ENCODE measurements at places on chromosomes 12 and 14.

DNA sequence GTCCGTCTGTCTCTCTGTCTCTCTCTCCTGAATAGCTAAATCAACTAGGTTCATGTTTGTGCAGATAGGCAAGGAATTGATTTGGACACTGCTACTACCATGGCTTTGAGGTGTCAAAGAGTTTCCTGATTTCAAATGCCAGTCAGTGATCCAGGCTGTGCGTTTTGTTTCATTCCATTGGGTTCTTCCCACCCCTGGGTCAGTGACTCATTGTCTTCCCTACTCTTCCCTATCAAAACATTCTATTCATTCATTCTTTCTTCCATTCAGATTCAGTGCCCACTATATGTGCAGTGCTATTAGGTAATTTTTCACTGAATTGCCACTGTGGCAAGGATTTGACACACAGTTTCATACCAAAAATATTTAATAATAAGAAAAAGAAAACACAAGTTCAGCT lies 50.4 kb downstream of the RPH3A start:
- no peak for DNase-seq

GRCh38 chr14:51711505-51711904 lies 59.8 kb downstream of the FRMD6 start:
- DNase-seq, result no peak

- no peak for DNase-seq
Measured at GRCh38 chr12:87467936-87468335, 561.3 kb downstream of the C12orf50 start.

DNA sequence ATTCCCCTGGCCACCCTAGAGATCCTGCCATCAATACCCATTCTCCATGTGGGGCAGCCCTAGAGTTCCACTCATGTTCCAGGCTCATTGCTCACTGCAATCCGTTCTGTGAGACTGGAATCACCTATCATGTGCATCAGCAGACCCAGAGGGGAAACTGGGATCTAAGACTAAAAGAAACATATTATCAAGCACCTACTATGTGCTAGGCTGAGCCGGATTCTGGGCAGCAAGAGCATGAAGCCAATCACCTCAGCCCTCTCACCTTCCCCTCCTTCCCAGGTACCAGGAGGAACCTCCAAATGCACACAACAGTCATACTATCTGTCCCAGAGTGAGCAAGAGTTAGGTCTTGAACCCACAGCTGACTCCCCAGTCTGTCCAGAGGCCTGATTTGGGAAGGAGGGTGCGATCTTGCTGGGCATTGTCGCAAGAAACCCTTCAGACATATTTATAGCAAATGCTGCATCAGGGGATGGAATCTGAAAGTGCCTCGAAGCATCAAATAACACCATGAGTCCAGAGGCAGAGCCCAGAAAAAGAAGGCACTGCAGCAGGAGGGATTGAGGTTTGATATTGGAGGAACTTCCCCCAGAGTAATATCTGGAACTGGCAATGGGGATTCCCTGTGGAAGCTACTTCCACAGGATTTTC lies 6.7 kb upstream of the CACNB3 start:
- no peak for DNase-seq

GRCh38 chr14:58639842-58640484 lies 2.2 kb downstream of the DACT1 start:
- DNase-seq, result peak; percentile 63

DNA sequence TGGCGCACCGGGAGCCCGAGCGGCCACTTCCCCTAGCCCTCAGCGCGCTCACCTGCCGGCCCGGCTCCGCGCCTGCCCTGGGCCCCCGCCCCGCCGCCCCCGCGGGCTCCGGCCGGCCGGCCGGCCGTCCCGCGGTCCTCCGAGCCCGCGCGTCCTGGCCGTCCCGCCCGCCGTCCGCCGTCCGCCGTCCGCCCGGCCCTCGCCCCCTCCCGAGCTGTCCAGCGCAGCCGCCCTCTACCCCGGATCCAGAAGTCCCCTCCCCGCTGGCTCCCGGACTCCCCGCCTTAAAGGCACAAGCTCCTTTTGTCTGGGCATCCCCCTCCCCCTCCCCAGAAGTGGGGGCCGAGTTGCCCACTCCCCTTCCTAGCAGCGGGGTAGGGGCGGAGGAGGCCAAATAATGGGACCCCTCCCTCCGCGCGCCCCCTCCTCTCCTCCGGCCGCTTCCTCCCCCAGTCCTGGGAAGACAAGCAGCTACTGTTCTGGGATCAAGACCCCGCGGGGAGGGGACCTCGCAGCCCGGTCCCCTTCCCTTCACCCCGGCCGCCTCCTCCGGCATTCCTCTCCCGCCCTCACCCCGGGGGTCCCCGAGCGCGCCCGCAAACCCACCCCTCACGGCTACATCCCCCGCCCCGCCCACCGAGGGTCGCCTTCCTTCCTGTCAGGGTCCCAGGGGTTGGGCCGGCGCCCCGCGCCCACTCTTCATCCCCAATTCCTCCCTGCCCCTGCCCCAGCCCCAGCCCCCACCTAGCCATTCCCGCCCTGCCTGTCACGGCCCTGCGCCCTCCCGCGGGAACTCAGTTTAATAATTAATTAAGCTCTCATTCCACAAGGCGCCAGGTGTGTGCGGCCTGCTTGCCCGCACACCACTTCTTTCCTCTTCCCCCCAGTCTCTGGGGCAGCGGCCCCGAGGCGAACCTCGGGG lies at the start of gene ADCY6:
TSS of gene ADCY6 (minus strand) at position 236 of the 922 bp plus-strand sequence. CDS start 5,655 bp downstream, outside the sequence.
- peak; percentile 72 for DNase-seq

DNA sequence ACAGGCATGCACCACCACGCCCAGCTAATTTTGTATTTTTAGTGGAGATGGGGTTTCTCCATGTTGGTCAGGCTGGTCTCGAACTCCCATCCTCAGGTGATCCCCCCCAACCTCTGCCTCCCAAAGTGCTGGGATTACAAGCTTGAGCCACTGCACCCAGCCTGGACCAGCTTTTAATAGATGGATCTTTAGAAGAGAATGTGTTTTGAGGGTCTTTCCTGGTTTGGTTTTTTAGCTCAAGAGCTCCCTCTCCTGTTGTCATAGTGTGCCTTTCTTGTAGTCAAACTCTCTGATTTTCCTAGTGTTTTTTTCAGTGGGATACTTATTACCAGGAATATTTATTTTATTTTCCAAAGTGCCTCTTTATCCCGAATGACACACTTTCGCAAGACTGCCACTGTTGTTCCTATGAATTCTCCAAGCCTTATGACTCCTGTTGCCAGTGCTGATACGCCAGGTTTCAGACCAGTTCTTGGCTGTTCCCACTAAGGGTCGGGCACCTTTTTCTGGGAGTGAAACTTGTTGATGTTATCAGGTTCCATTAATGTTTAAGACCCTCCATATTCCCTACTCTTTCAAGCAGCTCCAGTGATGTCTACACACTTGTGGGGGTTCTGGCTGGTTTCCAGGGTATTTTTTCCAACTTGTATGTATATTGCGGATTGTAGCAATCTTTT lies 31.5 kb upstream of the LIMA1 start:
- peak; percentile 40 for DNase-seq

DNA sequence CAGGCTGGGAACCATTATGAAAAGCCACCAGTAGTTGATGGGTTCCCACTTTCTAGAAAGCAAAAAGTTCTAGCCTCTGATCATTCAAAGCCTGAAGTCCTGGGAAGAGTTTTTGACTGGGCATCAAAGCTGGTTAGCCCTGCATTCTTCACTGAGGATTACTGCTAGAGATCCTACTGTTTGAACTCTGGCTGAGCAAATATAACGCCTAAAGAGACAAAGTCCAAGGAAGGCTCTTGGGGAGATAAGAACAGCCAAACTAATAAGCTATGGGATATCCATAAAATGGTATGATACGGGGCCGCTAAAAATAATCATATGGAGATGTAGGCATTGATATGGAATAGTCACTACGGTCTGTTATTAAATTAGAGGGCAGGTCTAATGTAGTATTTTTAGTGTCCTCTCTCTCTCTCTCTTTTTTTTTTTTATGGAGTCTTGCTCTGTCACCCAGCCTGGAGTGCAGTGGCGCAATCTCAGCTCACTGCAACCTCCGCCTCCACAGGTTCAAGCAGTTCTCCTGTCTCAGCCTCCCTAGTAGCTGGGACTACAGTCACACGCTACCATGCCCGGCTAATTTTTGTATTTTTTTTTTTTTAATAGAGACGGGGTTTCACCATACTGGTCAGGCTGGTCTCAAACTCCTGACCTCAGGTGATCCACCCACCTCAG lies 35.5 kb downstream of the PLXNC1 start:
- DNase-seq, result no peak

- DNase-seq, result no peak
Measured at GRCh38 chr12:106434526-106434925, 77.0 kb downstream of the POLR3B start.

DNA sequence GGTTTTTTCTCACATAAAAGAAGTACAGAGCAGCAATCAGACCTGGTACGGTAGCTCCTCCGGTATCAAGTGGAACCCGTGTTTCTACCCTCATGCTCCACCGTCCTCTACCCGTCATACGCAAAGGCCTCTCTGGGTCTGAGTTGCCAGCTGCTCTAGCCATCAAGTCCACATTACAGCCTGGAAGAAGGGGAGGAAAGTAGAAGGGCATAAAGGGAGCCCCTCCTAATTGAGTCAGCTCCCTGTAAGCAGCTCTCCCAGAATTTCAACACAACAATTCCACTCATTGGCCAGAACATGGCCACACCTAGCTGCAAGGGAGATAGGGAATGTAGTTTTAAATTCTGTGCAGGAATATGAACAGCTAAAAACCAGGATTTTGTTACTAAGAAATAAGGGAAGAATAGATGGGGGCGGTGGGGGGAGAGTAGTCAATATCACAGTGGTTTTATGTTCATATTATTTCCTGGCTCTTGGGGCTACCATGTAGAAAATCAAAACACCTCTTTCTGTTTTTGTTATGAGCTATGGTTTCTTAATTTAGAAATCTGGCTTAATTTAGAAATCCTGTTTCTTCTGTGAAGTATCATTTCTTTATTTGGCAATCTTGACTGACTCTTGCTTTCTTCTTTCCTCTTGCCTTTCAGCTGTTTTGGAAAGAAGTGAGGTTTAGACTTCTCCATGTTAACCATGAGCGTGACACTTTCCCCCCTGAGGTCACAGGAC lies 103.9 kb downstream of the AKAP6 start:
- DNase-seq, result no peak

GRCh38 chr14:57560681-57561080 lies 67.0 kb upstream of the CCDC198 start:
- no peak for DNase-seq

DNA sequence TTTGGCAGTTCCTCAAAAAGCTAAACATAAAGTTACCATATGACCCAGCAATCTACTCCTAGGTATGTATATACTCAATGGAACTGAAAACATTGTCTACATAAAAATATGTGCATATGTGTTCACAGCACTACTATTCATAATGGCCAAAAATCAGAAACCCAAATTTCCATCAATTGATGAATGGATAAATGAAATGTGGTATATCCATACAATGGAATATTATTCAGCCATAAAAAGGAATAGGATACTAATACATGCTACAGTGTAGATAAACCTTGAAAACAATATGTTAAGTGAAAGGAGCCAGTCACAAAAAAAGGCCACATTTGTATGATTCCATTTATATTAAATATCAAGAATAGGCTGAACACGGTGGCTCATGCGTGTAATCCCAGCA lies 3.4 kb downstream of the ACYP1 start:
- no peak for DNase-seq

DNA sequence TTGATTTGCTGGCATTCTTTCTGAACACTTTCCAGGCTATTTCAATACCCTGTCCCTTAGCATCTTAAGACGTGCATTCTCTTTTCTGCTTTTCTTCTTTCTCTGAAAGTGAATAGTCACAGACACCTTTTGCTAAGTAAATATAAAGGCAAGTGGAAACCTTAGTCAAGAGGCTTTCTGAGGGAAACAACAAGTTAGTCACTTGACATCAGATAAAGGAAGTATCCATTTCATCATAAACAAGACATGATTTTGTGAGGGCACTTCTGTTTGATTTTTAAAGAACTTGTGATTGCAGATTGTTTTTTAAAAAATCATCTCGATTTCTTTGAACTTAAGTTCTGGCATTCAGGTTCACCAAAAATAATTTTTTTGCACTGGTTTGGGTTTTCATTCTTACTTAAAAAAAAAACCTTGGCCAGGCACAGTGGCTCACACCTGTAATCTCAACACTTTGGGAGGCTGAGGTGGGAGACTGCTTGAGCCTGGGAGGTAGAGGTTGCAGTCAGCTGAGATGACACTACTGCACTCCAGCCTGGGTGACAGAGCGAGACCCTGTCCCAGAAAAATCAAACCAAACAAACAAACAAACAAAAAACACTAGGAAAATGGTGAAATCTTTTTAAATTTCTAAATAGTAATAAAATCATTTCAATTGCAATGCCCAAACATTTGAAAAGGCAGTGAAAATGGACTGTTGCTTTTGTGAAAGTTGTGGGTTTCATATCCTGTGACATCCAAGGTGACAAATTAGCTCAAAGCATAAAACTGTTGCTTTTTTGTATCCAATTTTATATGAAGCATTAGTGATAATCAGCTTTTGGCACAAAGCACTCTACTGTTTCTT lies 8.3 kb upstream of the KLHL42 start:
- peak; percentile 59 for DNase-seq

- peak; percentile 47 for DNase-seq
Measured at GRCh38 chr14:64673316-64673715, 30.9 kb upstream of the PLEKHG3 start.

- peak; percentile 5 for DNase-seq
Measured at GRCh38 chr14:35261774-35262173, 30.4 kb upstream of the PSMA6 start.

DNA sequence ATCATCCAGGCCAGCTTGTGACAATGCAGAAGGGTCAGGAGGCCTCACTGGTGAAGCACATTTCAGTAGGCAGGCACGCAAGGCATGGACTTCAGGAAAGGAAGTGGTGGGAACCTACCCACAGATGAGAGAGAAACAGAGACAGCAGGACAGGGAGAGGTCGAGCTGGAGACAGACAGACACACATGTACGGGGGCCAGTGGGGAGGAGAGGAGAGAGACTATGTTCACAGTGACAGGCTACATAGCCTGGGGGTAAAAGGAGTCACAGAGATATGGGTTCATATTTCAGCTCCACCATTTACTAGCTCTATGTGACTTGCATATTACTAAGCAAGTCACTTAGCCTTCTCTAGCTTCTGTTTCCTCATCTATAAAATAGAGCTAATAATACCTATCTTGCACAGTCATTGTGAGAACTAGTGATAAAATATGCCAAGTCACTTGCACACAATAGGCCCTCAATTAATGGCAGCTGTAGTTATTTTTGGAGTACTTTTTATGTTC lies 91.1 kb upstream of the FUT8 start:
- peak; percentile 42 for DNase-seq

DNA sequence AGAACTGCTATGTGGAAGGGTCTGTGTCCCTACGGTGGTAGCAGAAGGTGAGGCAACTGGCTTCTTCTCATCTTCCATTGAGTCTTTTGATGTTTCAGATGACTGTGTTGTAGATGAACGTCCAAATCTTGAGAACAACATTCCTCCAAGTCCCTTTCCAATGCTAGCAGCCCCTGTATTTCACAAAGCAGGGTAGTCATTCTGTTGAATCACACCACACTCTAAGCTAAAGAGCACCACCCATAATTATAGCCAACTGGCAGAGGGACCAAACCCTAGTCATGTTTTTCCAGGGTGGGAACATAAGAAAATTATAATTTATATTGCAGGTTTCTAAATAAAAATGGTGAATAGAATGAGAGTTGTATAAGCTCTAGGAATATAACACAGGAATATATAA lies 98.7 kb downstream of the DDHD1 start:
- no peak for DNase-seq

Data from suppressor macrophage (primary cell).